Eye (tissue), 1 donor: ENCODE measurements at places on chromosomes 16 and 17.

GRCh38 chr17:64259922-64260321 is 3.1 kb downstream of the TEX2 start:
- DNase-seq: no peak

DNA sequence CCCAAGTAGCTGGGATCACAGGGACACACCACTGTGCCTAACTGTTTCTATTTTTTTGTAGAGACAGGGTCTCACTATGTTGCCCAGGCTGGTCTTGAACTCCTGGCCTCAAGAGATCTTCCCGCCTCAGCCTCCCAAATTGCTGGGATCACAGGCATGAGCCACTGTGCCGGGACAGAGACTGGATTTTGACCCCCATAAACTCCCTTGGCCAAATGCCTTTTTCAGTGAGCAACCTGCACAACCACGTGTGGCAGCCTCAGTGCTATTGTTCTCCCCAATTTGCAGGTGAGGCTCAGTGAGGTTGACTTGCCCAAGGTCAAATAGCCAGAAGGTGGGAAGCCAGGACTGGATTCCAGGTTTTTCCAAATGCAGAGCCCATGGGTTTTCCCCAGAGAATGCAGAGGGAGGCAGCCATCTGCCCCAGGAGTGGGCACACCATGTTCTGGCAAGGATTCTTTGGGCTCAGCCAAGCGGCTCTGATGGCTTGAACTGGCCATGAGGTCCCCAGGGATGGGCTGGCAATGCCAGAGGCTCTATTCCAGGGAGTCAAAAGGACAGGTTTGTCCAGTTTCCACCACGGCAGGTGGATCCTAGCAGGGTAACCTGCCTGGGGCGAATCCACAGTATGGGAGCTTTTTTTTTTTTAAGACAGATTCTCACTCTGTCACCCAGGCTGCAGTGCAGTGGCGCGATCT is 1.8 kb downstream of the IL27 start:
- DNase-seq: no peak

DNA sequence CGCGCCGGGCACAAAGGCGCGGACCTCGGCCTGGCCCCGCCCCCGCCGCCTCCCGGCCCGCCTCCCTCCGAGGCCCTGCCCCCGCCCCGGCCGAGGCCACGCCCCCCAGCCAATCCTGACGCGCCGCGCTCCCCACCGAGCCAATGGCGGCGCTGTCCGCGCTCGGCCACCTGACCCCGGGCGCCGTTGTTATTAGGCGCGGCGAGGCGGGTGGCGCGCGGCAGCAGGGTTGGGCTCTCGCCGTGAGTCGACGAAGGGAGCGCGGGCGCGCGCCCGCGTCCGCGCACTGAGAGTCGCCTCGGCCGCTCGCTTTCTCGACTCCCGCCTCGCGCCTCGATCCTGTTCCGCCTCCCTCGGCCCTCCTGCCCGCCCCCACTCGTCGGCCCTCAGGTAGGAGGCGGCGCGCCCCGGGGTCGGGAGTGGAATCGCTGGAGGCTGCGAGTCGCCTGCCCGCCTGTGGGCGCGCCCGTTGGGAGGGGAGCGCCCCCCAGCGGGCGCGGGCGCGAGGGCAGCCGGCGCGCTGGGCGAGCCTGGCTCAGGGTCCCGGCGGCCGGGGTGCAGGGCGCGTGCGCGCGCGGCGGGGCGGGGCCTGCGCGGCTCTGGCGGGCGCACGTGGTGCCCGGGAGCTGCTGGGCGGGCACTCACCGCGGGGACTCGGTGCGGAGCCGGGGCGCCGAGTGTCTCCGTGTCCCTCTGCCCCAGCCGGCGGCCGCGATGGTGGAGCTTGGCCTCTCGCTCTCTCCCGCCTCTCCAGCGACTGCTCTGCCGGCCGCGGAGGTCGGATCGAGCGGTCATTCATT is 405 bp upstream of the CBLN1 start:
- DNase-seq: peak; percentile 97

- DNase-seq: no peak
Measured at GRCh38 chr16:74766729-74767128, 7.9 kb downstream of the FA2H start.

GRCh38 chr16:89449726-89450335 is 40.5 kb downstream of the ANKRD11 start:
- no peak for DNase-seq

GRCh38 chr16:59330019-59330670 is 596.0 kb upstream of the GOT2 start:
- DNase-seq: peak; percentile 25

GRCh38 chr16:1494711-1495110 is 1.6 kb downstream of the TELO2 start:
- DNase-seq: no peak

- peak; percentile 83 for DNase-seq
Measured at GRCh38 chr16:85310868-85311585, 198.8 kb upstream of the CIBAR2 start.

- DNase-seq: no peak
Measured at GRCh38 chr17:4679658-4680057, 24.3 kb downstream of the PELP1 start.

- DNase-seq: peak; percentile 91
Measured at GRCh38 chr16:85309656-85310587, 197.7 kb upstream of the CIBAR2 start.

DNA sequence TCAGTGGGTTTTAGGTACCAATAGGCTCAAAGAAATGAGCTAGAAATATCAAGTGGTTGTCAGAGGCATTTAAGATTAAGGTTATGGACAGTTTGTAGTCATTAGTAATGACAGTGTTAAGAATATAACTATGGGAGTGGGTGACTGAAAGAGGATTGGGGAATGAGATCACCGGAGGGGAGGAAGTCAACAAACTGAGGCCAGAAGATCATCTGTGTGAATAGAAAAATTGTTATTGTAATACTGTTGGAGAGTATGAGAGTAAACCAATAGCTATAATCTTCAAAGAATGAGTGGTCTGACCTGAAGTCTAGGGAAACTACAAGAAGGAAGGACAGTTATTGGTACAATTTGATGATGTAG is 197.1 kb downstream of the TANC2 start:
- DNase-seq: no peak

- no peak for DNase-seq
Measured at GRCh38 chr17:50710650-50711049, 2.9 kb upstream of the ANKRD40 start.

- no peak for DNase-seq
Measured at GRCh38 chr17:43614561-43614960, 47.2 kb downstream of the MEOX1 start.

DNA sequence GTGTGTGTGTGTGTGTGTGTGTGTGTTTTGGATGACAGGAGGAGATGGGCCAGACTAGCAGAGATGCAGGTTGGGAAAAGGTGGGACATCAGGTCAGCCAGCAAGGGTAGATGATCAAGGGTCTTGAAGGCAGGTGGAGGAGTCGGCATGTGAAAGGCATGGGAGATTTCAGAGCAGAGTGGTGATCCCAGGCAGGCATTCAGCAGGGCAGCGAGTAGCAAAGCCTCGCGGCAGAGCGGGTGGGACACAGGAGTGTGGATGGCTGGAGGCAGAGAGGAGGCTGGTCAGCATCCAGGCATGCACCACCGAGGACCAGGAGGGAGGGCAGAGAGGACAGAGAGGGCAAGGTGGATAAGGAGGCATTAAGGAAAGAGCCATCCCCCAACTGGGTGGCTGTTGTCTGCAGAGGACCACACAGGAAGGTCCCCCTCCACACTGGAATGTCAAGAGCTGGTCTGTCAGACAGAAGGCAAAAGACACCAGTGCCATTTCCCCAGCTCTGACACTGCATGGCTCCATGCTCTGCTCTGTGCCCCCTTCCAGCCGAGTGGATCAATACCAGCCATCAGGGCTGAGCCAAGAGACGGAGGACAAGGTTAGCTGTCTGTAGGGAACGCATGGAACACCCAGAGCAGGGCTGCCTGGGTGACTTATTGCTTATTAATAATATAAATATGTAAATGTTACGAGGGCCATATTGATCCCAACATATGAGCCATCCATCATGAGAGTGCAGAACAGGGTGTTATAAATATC is 74.8 kb upstream of the RPL38 start:
- DNase-seq: peak; percentile 44

DNA sequence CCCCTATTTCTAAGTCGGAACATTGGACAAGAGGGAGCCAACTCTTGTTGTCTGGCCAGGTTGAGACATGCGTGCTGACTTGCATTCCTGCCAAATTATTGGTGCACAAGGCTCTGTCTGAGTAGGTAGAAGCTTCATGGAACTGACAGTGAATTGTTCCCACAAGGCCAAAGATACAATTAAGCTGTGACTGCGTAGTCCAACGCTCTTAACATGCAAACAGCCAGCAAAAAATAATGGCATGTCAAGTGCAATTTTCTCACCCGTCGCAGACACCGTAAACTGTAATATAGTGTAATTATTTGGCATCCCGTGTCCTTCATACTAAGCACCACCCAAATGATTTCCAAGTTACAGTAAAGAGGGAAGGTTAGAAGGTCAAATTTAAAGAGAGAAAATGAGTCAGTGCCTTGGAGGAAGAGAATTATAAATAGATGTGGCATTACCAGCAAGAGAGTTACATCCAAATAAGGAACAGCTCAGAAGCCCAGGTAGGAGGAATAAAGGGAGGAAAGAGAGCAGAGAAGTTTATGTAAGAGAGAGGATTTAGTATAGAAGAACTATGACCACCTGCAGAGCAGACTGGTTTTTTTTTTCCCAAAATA is 21.8 kb downstream of the CDH8 start:
- DNase-seq: peak; percentile 70

DNA sequence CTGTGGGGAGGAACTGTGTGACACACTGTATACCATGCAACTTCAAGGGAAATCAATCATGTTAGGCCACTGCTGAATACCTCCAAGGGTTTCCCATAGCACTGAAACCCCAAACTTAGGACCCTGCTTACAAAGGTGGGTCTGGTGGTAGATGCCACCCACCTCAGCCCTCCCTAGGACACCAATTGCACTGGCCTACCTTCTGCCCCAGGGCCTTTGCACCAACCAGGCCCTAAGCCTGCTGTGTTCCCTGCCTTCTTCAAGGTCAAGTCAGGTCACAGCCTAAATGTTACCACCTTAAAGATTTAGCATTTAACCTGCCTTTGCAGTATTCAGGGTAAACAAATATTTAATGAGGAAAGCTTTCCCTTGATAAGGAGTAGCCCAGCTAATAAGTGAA is 185.8 kb downstream of the ZFHX3 start:
- DNase-seq: no peak

GRCh38 chr17:41647038-41647813 is 22.9 kb upstream of the KRT17 start:
- DNase-seq: no peak

DNA sequence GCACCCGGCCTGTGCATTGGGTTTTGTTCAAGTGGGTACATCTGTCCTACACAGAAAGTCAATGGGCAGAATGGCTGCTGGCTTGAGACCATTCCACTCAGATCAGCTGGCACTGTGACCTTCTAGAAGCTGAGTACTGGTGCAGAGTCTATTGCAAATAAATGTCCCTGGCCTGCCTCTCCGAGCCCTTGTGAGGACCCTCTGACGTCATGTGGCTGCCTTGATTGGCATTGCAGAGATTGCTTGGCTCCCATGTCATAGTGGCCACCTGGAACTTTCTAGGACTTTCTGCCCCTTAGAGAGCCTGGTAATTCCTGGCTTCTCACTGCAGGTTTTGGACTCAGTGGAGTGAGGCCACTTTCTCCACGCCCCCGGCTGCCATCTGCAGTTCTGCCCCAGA is 211.3 kb downstream of the ENGASE start:
- DNase-seq: no peak

DNA sequence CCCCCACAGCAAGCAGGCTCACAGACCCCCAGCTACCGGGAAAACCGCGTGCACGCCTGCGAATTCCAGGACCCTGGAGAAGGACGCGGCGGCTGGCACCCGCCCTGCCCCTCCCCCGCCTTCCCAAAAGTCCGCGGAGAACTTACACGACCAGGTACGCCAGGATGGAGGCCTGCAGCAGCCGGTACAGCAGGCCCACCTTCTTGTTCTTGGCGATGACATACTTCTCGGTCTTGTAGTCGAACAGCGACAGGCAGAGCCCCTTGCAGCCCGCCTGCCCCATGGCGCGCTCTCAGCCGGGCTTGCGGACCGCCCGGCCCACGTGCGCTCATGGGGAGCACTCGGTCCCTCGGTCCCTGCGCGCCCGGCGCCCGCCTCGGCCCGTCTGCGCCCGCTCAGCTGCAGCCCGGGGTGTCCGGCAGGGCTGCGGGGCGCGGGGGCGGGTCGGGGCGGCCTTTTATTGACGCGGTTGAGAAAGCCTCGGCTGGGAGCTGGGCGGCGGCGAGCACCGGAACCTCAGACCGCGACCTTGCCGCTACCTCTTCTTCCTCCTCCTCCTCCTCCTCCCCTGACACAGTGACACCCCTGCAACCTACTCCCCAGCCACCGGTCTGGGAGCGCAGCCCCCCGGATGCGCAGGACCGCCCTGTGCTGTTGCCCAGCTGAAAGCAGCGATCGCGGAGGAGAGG is at the start of gene P2RX5:
TSS of gene P2RX5 (minus strand) at position 433 of the 689 bp plus-strand sequence. CDS start at position 283, 150 bp downstream.
- DNase-seq: peak; percentile 65

DNA sequence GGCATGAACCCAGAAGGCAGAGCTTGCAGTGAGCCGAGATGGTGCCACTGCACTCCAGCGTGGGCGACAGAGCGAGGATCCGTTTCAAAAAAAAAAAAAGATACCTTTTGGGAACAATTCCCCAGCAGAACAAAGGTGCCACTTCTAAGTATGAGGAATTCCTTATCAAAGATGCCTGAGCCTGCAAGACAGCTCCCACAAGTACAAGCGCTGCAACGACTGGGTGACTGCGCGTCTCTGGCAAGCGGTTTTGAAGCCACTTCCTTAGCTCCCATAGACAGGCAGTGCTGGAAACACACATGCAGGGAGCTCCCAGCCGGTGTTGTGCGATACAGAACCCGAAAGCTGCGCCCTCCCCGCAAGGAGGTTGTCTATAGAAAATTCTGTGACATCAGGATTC is 60.5 kb downstream of the ADCY9 start:
- DNase-seq: no peak

DNA sequence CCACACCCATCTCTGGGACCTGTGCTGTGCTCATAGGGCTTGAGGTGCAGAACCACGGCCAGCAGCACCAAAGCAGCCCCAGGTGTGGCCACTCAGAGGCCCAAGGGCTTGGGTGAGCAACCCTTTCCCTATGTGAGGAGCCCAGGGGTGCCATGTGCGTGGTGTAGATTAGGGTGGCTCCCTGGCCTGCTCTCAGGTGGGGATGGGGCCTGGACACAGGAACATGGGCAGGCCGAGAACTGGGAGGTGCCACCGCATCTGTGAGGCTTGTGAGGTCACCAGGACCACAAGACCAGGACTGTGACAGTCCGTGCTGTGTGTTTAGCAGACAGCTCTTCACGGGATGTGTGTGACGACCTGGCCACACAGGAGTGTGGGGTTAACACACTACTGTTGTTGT is 103.5 kb upstream of the ZNF750 start:
- DNase-seq: no peak

- DNase-seq: no peak
Measured at GRCh38 chr17:28527181-28527681, 21.1 kb downstream of the FOXN1 start.

- peak; percentile 64 for DNase-seq
Measured at GRCh38 chr17:7888184-7888920, at the start of gene CHD3. TSS of gene CHD3 (plus strand) at chr17:7888789. CDS start at chr17:7889001, 212 bp downstream.

- DNase-seq: no peak
Measured at GRCh38 chr16:89115216-89115861, 21.7 kb downstream of the ACSF3 start.

DNA sequence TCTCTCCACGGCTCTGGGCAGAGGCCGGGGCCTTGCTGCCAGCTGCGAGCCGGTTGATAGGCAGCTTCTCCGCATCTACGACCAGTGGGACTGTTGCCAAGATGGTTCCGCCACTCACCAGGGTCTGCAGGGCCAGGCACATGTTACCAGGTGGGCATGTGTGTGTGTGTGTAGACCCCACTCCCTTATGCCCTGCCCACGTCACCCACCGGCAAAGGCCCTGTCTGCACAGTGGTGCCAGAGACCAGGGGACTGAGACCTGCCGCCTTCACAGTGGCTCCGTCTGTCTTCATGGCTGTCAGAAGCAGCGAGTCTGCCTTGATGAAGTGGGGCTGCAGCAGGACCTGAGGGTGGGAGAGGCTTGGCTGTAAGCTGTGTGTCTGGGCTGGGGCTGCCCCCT is 17.7 kb downstream of the SREBF1 start:
- no peak for DNase-seq
